ENCODE measurements at places on chromosomes 4 and X.

DNA sequence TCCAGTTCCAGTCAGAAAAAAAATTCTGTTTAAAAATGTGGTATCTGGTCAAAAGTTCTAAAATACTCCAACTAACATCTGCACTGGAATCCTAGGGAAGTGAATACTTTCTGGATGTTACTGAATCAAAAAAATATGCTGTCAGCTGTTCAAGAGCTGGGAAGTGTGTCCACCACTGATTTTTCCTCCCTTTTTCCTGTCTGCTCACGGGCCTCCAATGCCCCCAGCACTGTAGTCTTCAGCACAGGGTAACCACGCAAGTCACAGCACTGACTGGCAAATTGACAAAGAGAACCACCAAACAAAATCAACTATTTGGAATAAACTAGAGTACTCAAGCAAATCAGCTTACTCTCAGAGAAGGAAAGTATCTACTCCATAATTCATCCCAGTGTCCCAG, 9.9 kb downstream of the VEGFC start:
- DNase-seq = no peak

DNA sequence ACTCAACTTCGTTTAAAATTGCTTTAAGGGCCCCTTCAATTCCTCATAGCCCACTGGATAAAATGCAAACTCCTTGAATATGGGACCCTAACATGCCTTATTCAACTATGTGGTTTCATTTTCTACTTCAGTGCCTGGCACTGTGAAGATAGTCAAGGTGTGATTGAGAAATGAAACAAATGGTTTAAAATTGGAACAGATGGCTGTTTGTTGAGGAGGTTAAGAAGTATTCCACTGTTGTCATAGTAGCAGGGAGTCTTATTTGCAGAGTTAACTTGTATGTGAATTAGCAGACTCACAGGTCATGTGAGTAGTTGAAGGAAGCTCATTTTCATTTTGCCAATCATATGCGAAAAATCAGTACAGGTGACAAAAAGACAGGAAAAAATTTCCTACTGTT, 593.3 kb downstream of the KCTD8 start:
- DNase-seq = no peak

DNA sequence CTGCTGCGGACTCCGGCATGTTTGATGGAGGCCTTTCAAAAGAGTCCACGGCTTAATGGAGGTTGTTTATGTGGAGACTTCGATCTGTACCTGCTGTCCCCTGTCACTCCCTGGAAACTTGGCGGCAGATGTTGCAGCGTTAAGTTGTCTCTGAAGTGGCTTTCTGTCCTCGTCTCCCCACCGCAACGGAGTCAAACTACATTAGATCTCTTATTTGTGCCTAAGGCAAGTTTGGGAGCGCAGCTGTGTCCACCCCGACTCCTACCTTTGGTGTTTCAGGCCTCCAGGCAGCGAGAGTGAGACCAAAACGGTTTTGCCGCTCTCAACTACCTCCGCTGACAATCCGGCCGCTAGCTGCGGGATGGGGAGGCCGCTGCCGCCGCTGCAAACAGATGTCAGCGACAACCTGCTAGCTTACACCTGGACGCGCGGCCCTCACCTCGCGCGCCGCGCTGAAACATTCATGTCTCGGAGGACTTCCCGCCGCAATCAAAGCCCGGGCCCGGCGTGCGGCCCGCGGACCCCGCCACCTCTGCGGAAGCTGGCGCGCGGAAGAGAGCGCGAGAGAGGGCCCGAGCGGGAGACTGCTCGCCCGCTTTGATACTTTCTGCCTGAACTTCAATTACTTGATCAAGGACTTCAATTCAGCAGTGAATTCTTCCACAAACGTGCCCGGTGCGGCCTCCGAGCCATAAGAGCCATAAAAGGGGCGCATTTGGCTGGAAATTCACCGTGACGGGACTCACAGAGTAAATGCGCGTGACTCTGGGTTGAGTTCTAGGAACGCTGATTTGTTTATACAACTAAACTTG, 108.4 kb downstream of the ANTXR2 start:
- DNase-seq = peak; percentile 58

DNA sequence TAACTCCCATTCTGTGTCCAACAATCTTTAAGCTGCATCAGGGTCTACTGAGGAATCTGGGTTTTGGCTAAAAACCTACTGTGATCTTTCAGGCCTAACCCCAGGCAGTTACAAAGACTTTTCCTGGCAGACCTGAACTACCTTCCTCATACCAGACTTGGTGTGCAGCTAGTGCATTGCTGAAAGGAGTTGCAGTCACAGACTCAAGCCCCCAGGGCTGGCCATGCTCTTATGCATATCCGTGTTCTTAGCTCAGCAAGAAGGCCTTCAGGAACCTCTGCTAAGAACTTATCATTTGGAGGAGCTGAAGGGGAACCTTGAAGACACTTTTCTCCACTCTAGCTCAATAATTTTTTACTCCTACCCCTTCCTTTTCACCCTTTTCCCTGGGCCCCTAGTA, 147.5 kb downstream of the INPP4B start:
- no peak for DNase-seq

GRCh38 chr4:152045807-152046571, 285.2 kb upstream of the GATB start:
- DNase-seq = no peak

Measured in posterior vena cava (tissue), 2 donors.